Purkinje cell (primary cell): ENCODE measurements at places on chromosomes 1 and 21. TPM values are rescaled to one million over a fixed set of nuclear protein-coding genes. Genes with fewer than 3 reads are reported as not detected.

Gene PRDX1
- 247 and 326 TPM in 2 replicates for polyA plus RNA-seq

Gene SYNJ1
- polyA plus RNA-seq, result 108 and 140 TPM in 2 replicates

Gene SLC19A2
- polyA plus RNA-seq, result 62.1 and 67.6 TPM in 2 replicates

Gene LRRIQ3
- polyA plus RNA-seq, result 3.3 and 4.6 TPM in 2 replicates

Gene C1orf87
- polyA plus RNA-seq, result not detected in 2 replicates

Gene CFHR2
- polyA plus RNA-seq, result not detected in 2 replicates

Gene KIAA1614
- polyA plus RNA-seq, result 0.07 TPM in 1 of 2 replicates, not detected in the other

Gene SIK1
- polyA plus RNA-seq, result 0.13 and 0.32 TPM in 2 replicates

Gene ALPL
- polyA plus RNA-seq, result 0.16 TPM in 1 of 2 replicates, not detected in the other

Gene AMY2A
- polyA plus RNA-seq, result 6.9 TPM in 1 of 2 replicates, not detected in the other

Gene LCE3D
- not detected in 2 replicates for polyA plus RNA-seq

Gene FCGR3B
- not detected in 2 replicates for polyA plus RNA-seq

Gene MAN1C1
- polyA plus RNA-seq, result 3.5 TPM in 1 of 2 replicates, not detected in the other

Gene SPATA21
- polyA plus RNA-seq, result not detected in 2 replicates

Gene RYR2
- 31.6 and 33.8 TPM in 2 replicates for polyA plus RNA-seq

Gene TMPRSS15
- not detected in 2 replicates for polyA plus RNA-seq

Gene SH2D2A
- not detected in 2 replicates for polyA plus RNA-seq

Gene CLCA4
- polyA plus RNA-seq, result not detected in 2 replicates

Gene PTGS2
- polyA plus RNA-seq, result 0.13 TPM in 1 of 2 replicates, not detected in the other

Gene HENMT1
- 30.2 and 48.8 TPM in 2 replicates for polyA plus RNA-seq

Gene C1orf141
- not detected in 2 replicates for polyA plus RNA-seq

Gene DYNLT4
- polyA plus RNA-seq, result not detected in 2 replicates

Gene HMGCS2
- not detected in 2 replicates for polyA plus RNA-seq

Gene KRTAP19-3
- not detected in 2 replicates for polyA plus RNA-seq

Gene KCNE2
- 0.31 TPM in 1 of 2 replicates, not detected in the other for polyA plus RNA-seq

Gene WDR26
- 24.6 and 24.7 TPM in 2 replicates for polyA plus RNA-seq

Gene FBXO2
- 19.1 and 20.4 TPM in 2 replicates for polyA plus RNA-seq

Gene SIPA1L2
- polyA plus RNA-seq, result 3.1 and 6.0 TPM in 2 replicates

Gene ADGRB2
- polyA plus RNA-seq, result 0.15 and 6.8 TPM in 2 replicates

Gene OVAAL
- not detected in 2 replicates for polyA plus RNA-seq

Gene TNNT2
- polyA plus RNA-seq, result not detected in 2 replicates

Gene WARS2
- 8.0 and 15.7 TPM in 2 replicates for polyA plus RNA-seq

Gene RGL1
- polyA plus RNA-seq, result 5.3 and 8.9 TPM in 2 replicates

Gene OR2T33
- not detected in 2 replicates for polyA plus RNA-seq

Gene SLC6A17
- polyA plus RNA-seq, result 17.4 and 18.2 TPM in 2 replicates

Gene EPS8L3
- not detected in 2 replicates for polyA plus RNA-seq

Gene B3GALT2
- polyA plus RNA-seq, result 17.1 and 34.0 TPM in 2 replicates

Gene BMP8A
- not detected in 2 replicates for polyA plus RNA-seq

Gene IL12RB2
- polyA plus RNA-seq, result 3.8 and 4.7 TPM in 2 replicates

Gene RTCA
- polyA plus RNA-seq, result 57.3 and 70.8 TPM in 2 replicates

Gene OPRD1
- 0.19 TPM in 1 of 2 replicates, not detected in the other for polyA plus RNA-seq

Gene HPCAL4
- polyA plus RNA-seq, result 1.7 and 5.2 TPM in 2 replicates

Gene TRIM67
- 0.95 and 1.3 TPM in 2 replicates for polyA plus RNA-seq

Gene CD46
- polyA plus RNA-seq, result 69.0 and 77.2 TPM in 2 replicates

Gene DNAI4
- 7.1 and 13.6 TPM in 2 replicates for polyA plus RNA-seq

Gene S100A14
- not detected in 2 replicates for polyA plus RNA-seq

Gene EPHA8
- 0.17 and 0.75 TPM in 2 replicates for polyA plus RNA-seq

Gene NGF
- polyA plus RNA-seq, result 0.62 TPM in 1 of 2 replicates, not detected in the other

Gene OLFML2B
- 1.9 TPM in 1 of 2 replicates, not detected in the other for polyA plus RNA-seq

Gene SPRR1A
- 1.3 TPM in 1 of 2 replicates, not detected in the other for polyA plus RNA-seq

Gene CFHR5
- 0.34 TPM in 1 of 2 replicates, not detected in the other for polyA plus RNA-seq

Gene CAPZA1
- 156 and 220 TPM in 2 replicates for polyA plus RNA-seq

Gene FCRL5
- not detected in 2 replicates for polyA plus RNA-seq

Gene BARHL2
- polyA plus RNA-seq, result 0.15 TPM in 1 of 2 replicates, not detected in the other

Gene LPAR3
- polyA plus RNA-seq, result not detected in 2 replicates

Gene NBPF6
- polyA plus RNA-seq, result not detected in 2 replicates
